ENCODE measurements at places on chromosomes 6 and 20.

DNA sequence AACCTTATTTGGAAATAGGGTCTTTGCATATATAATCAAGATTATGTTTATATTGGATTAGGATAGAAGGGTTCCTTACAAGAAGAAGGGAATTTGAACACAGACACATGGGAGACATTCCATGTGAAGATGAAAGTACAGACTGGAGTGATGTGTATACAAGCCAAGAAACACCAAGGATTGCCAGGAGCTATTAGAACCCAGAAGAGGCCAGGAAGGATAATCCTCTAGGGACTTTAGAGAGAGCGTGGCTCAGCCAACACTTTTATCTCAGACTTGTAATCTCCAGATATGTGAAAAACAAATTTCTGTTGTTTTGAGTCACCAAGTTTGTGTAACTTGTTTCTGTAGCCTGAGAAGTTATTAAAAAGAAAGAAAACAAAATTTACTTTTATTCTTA is 1173.9 kb upstream of the CITED2 start:
- DNase-seq, result no peak

DNA sequence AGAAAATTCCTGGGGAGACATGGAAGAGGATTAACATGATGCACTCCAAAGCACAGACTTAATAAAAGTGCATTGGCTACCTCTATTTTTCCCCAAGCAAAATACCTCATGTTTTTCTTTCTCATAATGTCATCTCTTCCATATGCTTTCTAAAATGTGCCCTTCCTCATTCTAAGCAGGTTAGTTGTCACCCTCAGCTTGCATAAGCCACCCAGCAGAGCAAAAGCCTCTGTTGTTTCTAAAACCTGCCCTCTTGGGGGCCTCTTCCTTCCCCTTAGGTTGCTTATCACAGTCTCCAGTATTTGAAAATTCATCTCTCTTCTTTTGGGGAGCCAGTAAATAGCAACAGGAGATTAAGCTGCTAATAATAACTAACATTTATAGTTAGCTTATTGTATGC is 183.6 kb upstream of the FLRT3 start:
- DNase-seq, result no peak

DNA sequence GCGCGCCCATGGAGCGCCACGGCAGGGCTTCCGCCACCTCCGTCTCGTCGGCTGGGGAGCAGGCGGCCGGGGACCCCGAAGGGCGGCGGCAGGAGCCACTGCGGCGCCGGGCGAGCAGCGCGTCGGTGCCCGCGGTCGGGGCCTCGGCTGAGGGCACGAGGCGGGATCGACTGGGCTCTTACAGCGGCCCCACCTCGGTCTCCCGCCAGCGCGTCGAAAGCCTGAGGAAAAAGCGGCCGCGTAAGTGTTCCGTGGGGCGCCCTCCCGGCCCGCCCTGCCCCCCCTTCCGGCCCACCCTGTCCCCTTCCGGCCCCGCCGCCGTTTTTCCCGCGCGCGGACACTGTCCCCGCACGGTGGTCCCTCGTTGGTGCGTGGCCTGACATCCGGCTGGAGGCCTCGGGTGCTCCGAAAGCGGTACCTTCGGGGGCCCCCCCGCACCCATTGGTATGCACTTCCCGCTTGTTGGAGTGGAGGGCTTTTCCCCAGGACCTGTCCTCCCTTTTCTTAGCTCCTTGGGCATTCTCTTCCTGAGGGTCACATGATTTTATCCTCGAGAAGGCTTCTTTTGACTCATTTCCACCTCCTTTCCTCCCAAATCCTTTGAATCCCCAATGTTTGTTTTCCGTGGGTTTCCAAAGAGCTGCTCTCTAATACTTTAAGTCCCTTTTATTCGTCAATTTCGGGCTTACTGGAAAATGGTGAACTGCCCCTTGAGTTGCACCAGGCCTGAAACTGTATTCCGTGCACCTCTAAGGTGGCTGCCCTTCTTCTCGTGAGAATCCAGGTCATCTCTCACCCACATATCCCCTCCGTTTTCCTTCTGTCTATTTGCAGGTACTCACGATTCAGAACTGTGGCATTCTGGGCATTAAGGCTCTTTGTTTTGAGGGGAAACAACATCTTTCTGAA is 556 bp downstream of the PANK2 start:
- DNase-seq, result peak; percentile 49

DNA sequence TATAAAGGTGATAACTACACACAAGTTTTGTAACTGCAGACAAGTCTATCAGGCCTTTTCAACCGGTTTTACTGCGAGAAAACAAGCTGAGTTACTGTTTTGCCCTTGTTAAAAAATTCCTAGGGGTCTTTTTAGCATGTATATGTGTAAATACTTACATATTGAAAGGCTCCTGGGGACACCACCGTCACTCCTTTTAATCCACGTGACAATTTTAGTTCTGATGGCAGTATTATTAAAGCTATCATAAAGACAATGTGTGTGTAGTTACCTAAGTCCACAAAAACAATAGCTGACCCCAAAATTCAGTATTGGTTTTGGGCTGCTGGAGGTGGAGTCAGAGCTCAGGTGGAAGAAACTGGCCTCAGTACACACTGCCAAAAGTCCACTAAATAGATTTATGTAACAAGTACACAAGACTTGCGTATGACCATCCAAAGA is 41.3 kb upstream of the HFE start:
- no peak for DNase-seq

DNA sequence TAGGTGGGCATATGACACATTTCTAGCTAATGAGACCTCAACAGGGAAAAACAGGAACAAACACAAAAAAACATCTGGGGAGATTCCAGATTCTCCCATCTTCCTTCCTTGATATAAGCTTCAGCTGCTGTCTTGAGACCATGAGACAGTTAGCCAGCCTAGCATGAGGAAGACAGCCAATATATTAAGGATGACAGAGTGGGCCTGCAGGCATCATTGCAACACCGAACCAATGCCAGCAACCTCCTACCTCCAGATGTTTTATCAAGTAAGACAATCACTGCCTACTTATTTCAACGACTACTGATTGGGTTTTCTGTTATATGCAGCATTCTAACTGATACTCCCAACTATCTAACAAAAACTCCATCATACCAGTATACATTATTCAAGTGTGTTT is 119.0 kb downstream of the ISM1 start:
- no peak for DNase-seq

DNA sequence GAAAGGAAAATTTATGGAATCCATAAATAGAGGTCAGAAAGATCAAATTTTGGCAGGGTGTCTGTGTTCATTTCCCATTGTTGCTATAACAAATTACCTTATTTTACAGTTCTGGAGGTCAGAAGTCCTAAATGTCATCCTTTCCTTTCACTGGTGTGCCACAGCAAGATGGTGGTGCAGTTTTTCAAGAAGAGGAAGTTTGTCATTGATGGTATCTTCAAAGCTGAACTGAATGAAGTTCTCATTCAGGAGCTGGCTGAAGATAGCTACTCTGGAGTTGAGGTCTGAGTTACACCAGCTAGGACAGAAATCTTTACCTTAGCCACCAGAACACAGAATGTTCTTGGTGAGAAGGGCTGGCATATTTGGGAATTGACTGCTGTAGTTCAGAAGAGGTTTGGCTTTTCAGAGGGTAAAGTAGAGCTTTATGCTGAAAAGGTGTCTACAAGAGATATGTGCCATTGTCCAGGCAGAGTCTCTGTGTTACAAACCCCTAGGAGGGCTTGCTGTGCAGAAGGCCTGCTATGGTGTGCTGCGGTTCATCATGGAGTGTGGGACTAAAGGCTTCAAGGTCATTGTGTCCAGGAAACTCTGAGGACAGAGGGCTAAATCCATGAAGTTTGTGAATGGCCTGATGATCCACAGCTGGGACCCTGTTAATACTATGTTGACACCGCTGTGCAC is 7.2 kb upstream of the CCNC start:
- no peak for DNase-seq

GRCh38 chr20:19000078-19000477 is 186.5 kb downstream of the SCP2D1 start:
- DNase-seq, result no peak

DNA sequence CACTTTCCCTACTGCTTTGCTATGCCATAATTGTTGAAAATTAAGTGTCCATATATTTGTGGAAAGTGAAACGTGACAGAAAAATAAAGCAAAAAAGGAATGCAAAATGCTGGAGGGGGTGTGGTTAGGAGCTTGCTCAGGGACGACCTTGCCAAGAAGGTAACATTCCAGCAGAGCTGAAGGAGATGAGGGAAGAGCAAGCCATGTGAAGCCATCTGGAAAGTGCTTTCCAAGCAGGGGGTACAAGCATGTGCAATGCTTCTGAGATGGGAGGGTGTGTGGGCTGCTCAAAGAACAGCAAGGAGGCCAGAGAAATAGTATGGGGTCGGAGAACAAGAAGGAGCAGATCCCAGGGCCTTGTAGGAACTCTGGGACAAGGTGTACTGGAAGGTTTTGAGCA is 161.7 kb downstream of the ISM1 start:
- DNase-seq, result no peak

Data from glutamatergic neuron (in vitro differentiated cells).